Left renal cortex interstitium (tissue), 4 donors: ENCODE measurements at places on chromosomes 16 and 17.

DNA sequence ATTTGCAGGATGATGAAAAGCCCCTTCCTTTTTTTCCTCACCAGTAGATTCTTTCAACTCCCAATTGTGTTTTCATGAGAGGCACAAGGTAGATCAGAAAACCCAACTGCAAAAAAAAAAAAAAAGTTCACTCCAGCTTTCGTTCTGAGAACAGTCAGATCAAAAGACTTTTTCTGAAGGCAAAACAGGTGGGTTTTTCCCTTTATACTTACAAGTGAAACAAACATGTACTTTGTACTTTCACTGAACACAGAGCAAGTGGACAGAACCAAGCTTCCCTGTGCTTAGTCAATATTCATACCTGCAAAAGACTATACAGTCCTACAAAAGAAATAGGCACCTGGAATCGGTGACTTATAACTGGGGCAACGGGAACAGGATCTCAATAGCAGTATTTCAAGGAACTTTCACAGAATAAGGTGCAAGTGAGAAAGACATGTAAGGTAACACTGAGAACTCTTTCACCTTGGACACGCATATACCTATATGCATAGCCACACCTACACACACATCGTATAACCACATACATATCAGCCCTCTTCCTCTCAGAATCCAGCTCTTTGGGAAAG lies 54.1 kb downstream of the TOX3 start:
- DNase-seq: no peak

GRCh38 chr17:65727832-65728231 lies 166.4 kb upstream of the AXIN2 start:
- no peak for DNase-seq

- no peak for DNase-seq
These were observed 6.3 kb upstream of the MMP28 start for GRCh38 chr17:35801583-35802224.

GRCh38 chr17:4969551-4970173 lies 2.0 kb upstream of the SPAG7 start:
- DNase-seq: no peak

DNA sequence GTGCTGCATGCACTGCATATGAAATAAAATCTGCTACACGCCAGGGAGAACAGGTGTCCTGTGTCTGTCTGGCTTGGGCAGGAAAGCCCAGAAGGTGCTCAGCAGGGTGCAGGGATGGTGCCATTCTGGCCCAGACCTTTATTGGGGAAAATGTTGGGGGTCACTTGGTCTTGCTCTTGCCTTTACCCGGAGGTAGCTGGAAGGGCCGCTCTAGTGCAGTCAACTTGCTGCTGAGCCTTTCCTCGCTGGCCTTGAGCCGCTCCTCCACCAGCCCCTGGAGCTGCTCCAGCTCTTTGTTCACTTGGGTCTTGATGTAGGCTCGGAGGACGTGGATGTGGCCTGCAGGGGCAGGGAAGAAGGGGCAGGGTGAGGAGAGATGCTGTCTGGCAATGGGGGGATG lies 4.5 kb downstream of the CFAP119 start:
- DNase-seq: no peak

DNA sequence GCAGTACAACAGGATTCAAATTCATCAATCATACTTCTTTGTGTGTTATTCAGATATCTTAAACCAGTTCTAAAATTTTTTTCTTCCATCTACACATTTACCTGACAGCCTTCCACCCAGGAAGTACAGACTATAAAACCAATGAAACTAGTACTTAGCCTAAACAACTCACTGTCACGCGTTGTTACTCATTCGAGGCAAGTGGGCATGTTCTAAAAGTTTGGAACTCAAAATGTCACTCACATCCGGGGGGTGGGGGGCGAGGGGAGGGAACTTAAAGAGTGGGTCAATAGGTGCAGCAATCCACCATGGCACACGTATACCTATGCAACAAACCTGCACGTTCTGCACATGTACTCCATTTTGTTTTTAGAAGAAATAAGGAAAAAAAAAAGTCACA lies 90.4 kb upstream of the PLEKHM1 start:
- DNase-seq: peak; percentile 22

DNA sequence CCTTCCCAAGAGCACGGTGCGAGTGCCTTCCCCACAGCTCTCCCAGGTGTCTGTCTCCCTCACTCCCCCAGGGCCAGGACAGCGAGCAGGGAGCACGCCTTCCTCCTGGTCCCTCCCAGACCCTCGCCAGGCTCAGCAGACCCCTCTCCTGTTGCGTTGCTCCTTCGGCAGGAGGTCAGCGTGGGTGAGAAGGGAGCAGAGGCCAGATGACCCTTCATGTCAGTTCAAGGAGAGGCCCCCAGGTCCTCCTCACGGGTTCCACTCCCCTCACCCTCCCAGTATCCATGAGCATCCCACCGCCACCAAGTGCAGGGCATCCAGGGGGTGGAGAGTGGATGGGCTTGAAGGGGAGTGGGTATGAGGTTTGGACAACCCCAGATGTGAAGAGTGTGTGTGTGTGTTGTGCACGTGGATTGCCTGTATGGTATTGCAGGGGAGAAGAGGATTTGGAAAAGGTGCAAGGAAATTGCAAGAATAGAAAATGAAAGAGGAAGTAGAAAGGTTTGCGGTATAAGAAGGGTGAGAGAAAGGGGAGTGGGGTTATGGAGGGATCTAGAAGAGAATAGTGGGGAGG lies 17.7 kb downstream of the SGCA start:
- no peak for DNase-seq

DNA sequence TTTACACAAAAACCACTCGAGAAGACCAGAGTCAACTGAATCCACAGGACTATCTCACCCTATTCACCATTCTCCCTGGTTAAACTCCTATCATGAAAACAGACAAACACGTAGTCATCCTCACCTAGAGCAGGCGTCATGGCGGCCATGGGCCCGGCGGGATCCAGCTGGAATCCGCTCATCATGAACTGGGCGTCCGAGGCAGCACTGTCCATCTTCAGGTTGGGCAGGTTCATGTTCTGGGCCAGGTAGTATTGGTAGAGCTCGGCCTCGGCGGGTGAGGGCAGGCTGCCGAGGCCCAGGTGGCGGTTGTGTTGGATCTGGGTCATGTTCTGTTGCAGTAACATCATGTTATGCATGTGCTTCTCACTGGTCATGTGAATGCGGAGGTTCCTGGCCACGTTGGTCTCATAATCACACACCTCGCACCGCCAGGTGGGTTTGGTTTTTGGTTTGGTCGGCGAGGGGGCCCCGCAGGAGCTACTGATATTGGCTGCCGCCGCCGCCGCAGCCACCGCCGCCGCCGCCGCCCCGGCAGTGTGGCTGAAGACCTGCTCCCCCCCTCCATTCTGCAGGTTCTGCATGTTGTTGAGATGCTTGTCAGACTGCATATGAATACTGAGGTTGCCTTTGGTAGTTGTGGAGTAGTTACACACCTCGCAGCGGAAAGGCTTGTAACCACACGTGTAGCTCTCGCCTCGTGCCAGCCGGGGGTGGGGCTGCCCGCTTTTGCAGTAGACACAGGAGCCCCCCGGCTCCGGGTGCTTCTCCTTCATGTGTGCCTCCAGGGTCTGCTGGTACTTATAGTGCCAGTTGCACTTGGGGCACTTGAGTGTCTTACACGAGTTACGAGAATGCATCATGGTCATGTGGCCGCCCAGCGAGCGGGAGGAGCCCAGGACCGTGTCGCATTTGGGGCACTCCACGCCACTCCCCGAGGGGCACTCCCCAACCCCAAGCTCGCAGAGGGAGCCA lies 90.3 kb downstream of the ZFHX3 start:
- no peak for DNase-seq

DNA sequence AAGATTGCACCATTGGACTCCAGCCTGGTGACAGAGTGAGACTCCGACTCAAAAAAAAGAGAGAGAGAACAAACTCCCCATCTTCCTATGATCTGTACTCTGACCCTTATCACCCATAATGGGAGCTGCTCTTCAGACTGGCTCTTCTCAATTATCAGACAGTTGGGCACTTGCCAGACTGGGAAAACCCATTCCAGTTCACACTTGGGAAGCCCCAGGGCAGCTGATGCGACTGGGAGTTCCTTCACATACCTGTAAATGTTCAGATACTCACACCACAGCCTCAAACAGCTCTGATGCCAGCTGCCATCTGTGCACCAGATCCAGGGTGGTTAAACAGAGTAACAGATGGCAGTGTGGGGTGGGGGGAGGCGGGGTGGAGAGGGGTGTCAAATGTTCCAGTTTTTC lies 23.8 kb upstream of the TMEM101 start:
- no peak for DNase-seq

DNA sequence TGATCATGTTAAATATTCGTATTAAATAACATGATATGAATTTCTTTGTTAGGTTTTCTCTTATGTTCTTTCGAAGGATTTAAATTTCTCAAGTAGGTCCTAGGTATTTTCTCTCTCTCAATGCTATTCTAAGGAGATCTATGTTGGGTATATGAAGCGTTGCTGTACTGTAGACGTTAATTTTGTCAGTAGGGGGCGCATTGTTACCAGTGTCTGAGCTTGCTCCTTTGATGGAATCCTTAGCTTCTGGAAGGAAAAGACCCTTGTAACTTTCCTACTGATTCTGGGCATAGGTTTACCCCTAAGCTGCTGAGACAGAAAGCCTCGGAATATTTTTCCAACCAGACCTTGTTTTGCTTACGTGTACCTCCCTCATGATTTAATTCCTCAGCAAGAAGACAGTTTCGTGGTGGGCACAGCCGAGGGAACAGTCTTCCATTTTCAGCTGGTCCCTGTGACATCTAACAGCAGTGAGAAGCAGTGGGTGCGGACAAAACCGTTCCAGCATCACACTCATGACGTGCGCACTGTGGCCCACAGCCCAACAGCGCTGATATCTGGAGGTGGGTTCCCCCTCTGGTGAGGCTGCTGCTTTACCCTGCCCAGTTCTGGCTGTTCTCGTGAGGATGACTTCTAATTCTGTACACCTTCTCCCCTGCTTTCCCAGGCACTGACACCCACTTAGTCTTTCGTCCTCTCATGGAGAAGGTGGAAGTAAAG lies 17.9 kb downstream of the UTP4 start:
- no peak for DNase-seq

DNA sequence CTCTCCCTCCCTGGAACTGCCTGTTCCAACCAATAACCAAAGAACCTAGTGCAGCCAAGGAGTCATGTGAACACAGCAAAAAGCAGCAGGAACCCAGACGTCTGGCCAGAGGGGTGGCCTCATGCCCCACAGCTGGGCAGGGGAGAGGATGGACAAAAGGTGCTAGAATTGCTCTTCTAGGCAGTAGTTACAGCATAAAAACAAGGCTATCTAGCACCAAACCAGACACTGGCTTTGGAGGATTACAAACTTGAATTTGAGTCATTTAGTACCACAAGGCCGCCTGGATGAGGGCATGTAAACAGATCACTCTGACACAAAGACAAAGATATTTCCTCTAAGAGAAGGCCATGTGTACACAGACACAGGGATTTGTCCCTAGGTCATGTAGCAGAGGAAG lies 423.3 kb upstream of the MAF start:
- DNase-seq: no peak

DNA sequence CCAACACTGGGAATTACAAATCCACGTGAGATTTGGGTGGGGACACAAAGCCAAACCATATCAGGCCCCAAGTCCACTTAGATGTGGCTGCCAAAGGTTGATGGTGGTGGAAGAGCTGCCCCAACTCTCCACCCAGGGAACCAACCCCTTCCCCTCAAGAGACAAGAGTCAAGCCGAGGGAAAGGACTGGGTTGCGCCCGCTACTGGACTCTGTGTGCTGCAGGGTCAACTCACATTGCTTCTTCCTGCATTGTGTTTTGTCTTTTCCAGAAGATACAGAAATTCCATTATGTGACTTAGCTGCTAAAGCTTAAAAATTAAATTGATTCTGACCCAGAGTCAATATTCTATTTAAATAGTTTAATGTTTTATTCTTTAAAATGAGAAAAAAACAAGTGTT lies 58.5 kb downstream of the ADAMTS18 start:
- no peak for DNase-seq
